AG04450 (cell line): ENCODE measurements at places on chromosomes 2 and 18.

DNA sequence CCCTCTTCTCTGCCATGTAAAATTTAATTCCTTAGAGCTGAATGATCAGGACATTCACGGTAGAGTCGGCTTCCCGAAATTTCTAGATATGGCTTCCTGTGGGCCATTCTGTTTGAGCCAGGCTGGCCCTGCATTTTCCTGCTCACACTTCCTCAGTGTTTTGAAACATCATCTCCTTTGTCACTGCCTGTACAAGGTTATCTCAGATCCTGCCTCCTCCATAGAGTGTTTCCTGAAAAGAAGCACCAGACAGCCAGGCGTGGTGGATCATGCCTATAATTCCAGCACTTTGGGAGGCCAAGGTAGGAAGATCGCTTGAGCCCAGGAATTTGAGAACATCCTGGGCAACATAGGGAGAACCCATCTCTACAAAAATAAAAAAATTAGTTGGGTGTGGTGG is 43.6 kb downstream of the GRHL1 start:
- no peak for DNase-seq

- peak; percentile 23 for DNase-seq
Measured at GRCh38 chr2:165720511-165720910, 73.5 kb downstream of the GALNT3 start.

GRCh38 chr2:130963849-130964793 is 127.4 kb downstream of the ARHGEF4 start:
- no peak for DNase-seq

GRCh38 chr2:2876331-2877221 is 501.0 kb downstream of the EIPR1 start:
- no peak for DNase-seq

DNA sequence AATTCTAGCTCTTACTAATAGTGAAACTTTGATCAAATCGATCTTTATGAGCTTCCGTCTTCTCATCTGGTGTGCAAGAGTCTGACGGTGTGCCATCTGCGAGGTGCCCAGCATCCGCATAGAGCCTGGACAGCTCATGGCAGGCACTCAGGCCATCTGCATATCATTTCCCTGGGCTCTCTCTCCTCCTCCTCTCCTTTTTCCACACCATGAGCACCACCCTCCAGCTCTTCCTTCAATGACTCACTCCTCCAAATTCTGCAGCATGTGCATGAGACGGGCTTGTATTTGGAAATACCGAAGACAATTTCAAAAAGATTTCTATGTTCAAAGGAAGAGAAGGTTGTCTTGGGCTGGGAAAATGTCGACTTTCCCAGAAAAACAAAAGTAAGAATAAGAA is 161.1 kb downstream of the CCBE1 start:
- DNase-seq: no peak

GRCh38 chr2:19971691-19972090 is 18.2 kb downstream of the WDR35 start:
- no peak for DNase-seq

GRCh38 chr2:240922982-240923537 is 16.9 kb downstream of the CROCC2 start:
- DNase-seq: no peak
